ENCODE measurements at places on chromosomes 7 and 10.

DNA sequence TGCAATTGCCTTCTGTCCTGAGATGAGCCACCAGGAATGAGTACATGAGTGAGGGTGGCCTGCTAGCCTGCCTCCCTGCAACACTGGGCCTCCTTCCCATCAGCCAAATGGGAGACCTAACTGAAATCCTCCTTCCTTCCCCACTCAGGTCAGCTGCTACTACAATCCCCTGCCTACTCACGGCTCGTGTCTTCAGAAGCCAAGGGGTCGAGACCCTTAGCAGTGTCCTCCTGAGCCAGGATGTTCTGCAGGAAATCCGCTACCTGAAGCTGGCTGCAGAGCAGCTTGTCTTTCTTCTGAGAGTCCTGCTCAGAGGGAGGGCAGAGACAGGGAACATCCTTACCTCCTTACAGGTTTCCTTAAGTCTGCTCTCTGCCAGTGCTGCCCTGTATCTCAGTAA, 1.2 kb downstream of the ZWINT start:
- no peak for DNase-seq

DNA sequence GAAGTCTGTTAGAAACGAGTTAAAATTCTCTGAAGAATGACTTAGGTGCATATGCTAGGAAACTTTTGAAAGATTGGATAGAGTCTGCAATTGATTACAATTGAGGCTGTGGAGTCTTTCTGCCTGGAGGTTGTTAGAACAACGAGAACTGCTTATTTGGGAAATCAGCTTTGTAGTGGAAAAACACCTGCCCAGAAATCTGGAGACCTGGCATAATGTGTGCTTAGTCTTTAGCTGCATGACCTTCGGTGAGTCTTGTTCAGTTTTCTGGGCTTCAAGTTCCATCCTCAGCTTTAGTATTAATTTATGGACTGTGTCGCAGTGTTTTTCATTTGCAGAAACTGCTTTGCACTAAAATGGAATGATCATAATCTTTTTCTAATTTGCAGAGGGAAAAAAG, 31.7 kb downstream of the CCNY start:
- DNase-seq = no peak

- DNase-seq = peak; percentile 39
These were observed 161.0 kb downstream of the SEM1 start for GRCh38 chr7:96548664-96549063.

GRCh38 chr7:33108554-33109004, 625 bp downstream of the RP9 start:
- DNase-seq = peak; percentile 32

GRCh38 chr10:110620398-110620719, 23.8 kb upstream of the RBM20 start:
- no peak for DNase-seq

GRCh38 chr10:75228834-75229233, 6.9 kb downstream of the COMTD1 start:
- DNase-seq = no peak

DNA sequence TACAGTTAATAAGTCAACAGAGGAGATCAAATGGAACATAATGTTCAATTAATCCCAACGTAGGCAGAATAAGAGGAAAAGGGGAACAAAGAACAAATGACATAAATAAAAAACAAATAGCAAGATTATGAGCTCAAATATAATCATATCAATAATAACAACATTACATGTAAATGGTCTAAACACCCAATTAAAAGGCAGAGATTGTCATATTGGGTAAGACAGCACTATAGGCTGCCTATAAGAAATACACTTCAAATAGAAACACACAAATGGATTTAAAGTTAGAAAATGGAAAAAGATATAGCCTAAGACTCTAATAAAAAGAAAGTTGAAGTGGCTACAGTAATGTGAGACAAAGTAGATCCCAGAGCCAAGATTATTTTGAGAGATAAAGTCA, 126.4 kb upstream of the PTER start:
- no peak for DNase-seq

Measured in NCI-H1105 treated with DMSO at 0.1 percent for 48 hours (cell line).